ENCODE measurements at places on chromosomes 7 and 10. TPM values are rescaled to one million over a fixed set of nuclear protein-coding genes. Genes with fewer than 3 reads are reported as not detected.

The TRIM50 gene
- not detected for total RNA-seq

- H3K27me3 ChIP-seq, result no peaks in the 10 kb centered on the region
- DNase-seq, result no peak
- H3K36me3 ChIP-seq, result no peaks in the 10 kb centered on the region
These were observed 24.2 kb upstream of the RNF148 start for GRCh38 chr7:122726881-122727280.

The OR2A12 gene
- total RNA-seq, result not detected

- peaks cover 8% of the 10 kb centered on the region for H3K4me1 ChIP-seq
- H3K27me3 ChIP-seq, result no peaks in the 10 kb centered on the region
- no peaks in the 10 kb centered on the region for H3K36me3 ChIP-seq
- no peak overlapping the region for H3K27ac ChIP-seq
These were observed 8.3 kb downstream of the IQCE start for GRCh38 chr7:2566890-2567678.

Measured in gastrocnemius medialis (tissue), 4 donors.